ENCODE measurements at places on chromosomes 11 and 22.

DNA sequence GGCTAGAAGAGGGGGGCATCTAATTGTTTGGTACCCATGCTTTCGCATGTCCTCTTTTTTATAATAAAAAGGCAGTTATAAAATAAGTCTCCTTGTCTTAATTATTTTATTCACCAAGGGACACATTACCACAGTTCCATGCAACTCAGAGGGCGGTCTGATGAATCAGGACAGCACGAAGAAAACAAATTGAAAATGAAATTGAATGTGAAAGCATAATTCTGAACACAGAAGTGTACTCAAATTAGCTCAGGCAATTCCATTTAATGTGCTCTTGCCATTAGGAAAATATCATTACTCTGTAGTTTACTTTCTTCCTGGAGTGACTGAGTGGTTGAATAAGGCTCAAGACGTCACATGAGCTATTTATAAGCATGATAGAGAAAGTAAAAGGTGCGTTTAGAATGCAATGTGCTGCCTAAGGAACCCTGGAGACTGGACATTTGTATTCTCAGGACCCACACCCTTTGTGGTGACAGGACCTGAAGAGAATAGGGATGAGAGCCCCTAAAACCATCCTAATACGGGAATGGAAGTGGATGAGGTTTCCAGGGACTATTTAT lies 59.6 kb downstream of the MTNR1B start:
- no peak for DNase-seq

- no peak for DNase-seq
These were observed 217.9 kb downstream of the DSCAML1 start for GRCh38 chr11:117579161-117579560.

GRCh38 chr22:39593931-39594285 lies 23.4 kb downstream of the CACNA1I start:
- no peak for DNase-seq

- DNase-seq: no peak
These were observed 63.6 kb downstream of the DENND5A start for GRCh38 chr11:9201372-9202162.

DNA sequence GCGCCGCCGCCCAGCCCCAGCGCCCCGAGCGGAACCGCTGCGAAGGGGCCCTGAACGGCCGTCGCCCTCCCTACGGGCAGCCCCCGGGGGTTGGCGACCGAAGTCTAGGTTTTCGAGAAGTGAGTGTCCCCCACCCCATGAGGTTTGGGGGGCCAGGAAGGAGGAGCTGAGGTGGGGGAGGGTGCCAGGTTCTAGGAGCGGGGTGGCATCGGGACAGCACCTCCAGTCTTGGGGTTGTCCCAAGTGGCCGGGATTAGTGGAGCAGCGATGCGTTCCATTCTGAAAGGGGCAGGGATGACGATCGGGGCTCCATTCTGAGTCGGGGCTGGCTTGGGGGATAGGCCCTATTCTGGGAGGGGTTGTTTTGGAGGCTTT lies 408 bp downstream of the PPP2R5B start:
- no peak for DNase-seq

Data from mucosa of gallbladder (tissue), 1 donor.